ENCODE measurements at places on chromosomes 16 and 17.

DNA sequence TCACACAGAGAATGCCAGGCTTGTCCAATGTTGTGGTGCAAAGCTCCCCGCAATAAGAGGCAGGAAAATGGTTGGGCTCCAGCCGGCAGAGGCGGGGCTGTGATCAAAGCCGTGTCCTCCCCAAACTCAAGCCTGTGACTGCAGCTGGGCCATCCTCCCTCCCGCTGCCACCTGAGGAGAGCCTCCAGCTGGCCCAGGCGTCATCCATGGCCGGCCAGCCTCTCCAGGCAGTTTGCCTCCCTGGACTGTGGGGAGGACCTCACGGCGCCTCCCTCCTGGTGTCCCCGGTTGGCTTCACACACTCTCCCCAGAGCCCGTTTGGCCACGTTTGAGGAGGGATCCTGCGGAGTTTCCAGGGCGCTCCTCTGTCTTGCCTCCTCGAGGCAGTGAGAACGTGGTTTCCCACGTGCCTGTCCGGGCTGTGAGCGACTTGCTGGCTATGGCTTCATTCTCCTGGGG is 134.1 kb downstream of the IRF8 start:
- no peak for DNase-seq

- DNase-seq, result no peak
Observed at GRCh38 chr17:32894245-32894644, 17.3 kb upstream of the MYO1D start.

- DNase-seq, result no peak
Observed at GRCh38 chr17:8791910-8792270, 7.3 kb downstream of the MFSD6L start.

DNA sequence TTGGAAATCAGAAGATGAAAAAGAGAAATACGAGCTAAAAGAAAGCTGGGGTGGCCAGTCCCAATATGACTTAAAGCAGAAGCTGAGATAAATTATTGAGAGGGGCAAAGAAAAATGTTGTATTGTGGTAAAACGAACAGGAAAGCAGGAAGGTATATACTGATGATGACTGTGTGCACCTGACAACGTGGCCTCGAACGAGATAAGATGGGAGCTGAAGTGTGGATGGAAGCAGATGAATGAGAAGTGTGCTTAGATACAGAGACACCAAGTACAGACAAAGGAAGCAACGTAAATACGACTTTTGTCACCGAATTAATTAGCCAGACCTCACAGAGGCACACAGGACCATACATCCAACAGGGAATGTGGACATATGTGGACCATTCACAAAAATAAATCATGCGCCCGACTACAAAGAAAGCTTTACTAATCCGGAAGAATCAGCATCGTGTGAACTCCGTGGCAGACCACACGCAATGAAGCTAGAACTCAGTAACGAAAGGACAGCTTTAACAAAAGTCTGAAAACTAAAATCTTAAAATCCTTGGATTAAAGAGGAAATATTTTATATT is 218.7 kb downstream of the RPTOR start:
- DNase-seq, result no peak

- DNase-seq, result no peak
Observed at GRCh38 chr17:73973586-73974409, 229.7 kb upstream of the RPL38 start.

GRCh38 chr17:42670789-42671657 is 5.8 kb downstream of the PLEKHH3 start:
- DNase-seq, result no peak

DNA sequence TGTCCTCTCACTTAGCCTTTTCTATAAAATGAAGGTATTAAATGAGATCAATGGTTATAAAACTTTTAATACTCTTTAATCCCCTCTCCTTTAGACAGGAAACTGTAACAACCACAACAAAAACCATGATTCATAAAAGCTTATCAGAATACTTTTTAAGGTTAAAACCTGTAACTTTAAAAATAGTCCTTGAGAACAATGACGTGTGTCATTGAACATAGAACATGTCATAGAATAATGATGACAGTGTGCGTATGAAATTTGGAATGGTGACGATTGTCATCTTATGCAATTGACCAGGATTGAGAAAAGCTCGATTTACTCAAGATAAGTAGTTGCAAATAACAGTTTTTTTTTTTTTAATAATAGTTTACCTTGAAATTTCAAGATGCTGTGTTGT is 94.1 kb downstream of the PLCG2 start:
- DNase-seq, result no peak
